Thoracic aorta (tissue), 2 donors: ENCODE measurements at places on chromosomes 16 and 17. TPM values are rescaled to one million over a fixed set of nuclear protein-coding genes. Genes with fewer than 3 reads are reported as not detected.
A peak's percentile ranks its signal among the peaks of the same experiment; 100 is the strongest.

The QRICH2 gene
- 6.9 TPM for total RNA-seq

The TBC1D3C gene
- not detected for total RNA-seq

- DNase-seq: no peak
Observed at GRCh38 chr17:75517297-75517865, 1.1 kb downstream of the TSEN54 start.

- DNase-seq: no peak
Observed at GRCh38 chr17:50171371-50172071, 5.7 kb downstream of the SGCA start.

GRCh38 chr17:40777459-40777858 lies 4.9 kb downstream of the KRT27 start:
- DNase-seq: no peak

The TPSAB1 gene
- 164 TPM for total RNA-seq

DNA sequence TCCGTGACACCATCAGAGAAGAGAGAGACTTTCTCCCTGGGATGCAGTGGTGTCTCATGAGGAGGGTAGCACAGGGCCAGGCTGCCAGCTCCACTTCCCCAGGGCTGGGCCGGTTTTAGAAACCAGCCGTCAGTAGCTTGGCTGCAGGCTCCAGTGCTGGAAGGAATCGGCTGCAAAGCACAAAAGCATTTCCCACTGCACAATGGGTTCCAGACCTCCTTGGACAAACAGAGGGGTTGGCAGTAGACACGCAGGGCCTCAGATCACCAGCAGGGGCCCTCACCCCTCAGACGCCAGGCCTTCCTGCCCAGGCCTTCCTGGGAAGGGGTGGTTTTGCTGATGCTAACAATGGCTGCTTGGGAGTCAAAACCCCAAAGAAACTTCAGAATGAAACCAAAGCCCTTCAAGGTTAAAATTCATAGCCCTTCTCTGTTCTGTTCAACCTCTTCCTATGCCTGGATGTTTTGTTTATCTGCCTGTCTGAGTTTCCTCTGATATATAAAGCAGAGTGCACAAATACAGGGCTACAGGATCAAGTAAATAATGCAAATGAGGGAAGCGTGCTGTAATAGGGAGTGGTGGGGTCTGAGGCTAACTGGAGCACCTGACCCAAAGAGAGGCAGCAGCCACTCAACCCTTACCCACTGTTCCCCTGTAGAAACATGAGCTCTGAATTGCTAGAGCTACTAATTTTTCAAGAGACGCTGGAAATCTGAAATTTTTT lies 26.2 kb downstream of the TEKT5 start:
- no peak for DNase-seq

DNA sequence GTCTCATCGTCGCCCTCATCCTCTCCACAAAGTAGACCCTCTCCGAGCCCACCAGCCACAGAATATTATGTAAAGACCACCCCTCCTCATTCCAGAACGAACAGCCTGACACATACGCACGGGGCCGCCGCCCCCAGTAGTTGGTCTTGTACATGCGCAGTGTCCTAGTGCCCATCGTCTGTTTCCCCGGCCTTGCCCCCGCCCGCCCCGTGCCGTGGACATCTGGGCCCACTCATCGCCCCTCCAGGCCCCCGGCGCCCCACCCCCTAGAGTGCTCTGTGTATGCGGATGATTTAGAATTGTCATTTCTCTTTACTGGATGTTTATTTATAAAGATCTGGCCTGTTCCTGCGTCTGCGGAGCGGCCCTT lies 475 bp upstream of the AMDHD2 start:
- DNase-seq: no peak

The GP1BA gene
- total RNA-seq: not detected

- DNase-seq: peak; percentile 78
Observed at GRCh38 chr16:81181013-81181720, 57.3 kb upstream of the BCO1 start.

DNA sequence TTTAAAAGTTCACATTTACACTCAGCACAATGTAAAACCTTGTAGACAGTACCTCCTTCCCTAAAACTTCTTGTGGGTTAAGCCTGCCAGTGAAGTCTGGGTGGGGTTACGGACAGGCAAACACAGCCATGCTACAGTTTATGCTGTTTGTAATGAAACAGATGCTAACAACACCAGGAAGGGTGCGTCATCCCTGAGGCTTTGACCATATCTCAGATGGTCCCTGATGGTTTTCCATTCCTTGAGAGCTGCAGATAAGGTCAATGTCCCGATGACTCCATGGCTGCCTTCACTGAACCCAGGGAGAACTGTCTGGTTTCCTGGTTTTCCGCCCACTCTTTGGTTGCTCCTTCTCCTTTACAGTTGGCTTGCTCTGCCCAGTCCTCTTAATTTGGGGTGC lies 29.1 kb downstream of the GAS7 start:
- DNase-seq: no peak

The HCRT gene
- not detected for total RNA-seq

- no peak for DNase-seq
Observed at GRCh38 chr17:40427002-40427491, 9.4 kb upstream of the TOP2A start.

The TNFRSF17 gene
- not detected for total RNA-seq

DNA sequence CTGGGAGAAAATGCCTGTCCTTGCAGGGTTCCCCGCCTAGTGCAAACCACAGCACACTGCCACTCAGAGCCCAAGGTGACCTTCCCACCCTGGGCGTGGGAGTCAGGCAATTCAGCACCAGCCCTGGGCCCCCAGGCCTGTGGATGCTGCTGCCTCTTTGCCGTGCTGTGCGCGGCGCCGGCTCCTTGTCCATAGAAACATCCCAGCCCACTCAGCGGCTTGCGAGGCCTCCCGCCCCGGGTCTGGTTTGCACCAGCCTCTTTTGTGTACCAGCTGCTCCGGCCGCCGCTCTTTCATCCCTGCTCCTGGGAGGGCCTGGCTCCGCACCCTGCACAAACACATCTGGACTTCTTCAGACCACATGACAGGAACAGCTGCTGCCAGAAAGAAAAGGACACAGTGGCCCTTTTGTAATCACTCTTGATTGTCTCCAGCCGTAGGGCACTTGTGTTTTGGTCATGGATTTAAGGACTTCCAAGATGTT lies 75.4 kb upstream of the SDK2 start:
- no peak for DNase-seq

DNA sequence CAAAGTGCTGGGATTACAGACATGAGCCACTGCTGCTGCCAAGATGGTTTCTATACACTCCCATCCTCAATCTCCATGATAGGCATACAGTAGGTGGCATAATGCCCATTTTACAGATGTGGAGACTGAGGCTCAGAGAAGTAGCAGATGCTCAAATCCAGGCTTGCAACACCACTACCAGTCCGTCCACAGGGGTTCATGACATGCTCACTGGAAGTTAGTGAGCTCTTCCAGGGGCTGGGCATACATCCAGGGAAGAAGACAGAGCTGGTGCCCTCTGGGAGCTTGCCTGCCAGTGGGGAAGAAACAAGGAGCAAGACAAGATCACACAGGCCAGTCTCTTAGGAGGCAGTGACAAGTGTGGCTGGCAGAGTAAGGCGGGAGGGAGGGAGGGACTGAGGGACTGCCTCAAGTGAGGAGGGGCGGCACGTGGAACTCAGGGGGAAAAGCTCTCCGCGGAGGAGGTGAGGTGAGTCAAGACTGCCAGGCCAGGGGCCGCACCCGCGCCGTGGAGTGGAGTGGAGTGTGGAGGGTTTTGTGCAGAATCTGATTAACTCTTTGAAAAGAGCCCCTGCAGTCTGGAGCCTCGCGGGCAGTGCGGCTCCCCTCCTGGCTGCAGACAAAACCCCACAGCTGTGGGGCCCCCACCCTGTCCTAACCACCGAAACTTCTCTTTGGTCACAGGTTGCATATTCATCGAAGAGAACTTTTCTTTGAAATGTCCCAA lies 27.9 kb downstream of the SREBF1 start:
- no peak for DNase-seq

The P4HB gene
- total RNA-seq: 655 TPM

DNA sequence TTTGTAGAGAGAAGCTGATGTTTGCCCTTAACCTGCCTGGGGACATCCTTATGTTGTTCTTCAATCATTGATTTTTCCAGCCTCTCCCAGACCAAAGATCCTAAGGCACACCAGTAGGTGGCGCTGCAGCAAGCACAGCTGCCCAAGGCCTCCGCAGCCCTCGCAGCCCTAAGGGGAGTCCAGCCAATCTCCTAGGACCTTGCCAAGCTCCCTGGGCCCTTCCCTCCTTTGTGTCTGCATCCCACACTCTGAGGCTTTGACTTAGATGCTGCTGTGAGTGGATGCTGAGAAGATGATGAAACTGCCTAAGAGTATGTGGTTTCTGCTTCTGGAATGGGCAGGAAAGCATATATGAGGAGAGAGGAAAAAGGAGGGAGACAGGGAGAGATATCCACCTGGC lies 47.1 kb downstream of the SPACA3 start:
- no peak for DNase-seq

The TTLL6 gene
- total RNA-seq: not detected

The KCNJ16 gene
- 0.28 TPM for total RNA-seq

DNA sequence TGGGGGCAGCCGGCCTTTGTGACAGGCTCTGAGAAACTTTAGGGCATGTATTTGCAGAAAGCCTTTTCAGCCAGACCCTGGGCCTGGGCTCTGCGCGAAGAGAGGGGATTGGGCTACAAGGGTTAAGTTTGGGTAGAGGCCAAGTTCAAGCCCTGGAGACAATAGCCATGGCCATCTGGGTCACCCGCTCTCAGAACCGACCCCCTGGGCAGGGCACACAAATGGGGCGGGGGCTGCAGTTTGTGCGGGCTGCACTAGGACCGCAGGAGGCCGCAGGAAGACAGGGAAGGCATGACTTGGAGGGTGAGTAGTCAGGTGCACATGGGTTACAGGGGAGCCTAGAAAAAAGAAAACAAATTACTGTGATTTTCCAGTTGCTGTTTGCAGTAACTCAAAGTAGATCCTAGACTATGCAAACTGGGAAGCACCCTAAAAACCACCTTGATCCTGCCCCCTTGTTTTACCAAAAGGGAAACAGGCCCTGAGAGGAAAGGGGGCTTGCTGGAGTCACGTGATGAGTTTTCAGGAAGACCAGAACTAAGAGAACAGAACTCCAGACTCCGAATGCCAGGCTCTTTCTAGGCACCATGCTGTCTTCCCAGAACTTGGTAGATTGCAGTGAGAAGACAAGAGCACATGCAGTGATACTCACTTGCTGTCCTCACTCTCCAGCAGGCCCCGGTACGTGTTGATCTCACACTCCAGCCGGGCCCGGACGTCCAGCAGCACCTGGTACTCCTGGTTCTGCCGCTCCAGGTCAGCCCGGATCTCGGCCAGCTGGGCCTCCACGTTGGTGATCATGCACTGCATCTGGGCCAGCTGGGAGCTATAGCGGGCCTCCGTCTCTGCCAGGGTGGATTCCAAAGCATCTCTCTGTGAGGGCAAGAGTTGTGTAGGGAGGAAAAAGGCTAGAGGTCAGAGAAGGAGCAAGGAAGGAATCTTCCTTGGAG lies 3.8 kb downstream of the KRT35 start:
- DNase-seq: no peak

DNA sequence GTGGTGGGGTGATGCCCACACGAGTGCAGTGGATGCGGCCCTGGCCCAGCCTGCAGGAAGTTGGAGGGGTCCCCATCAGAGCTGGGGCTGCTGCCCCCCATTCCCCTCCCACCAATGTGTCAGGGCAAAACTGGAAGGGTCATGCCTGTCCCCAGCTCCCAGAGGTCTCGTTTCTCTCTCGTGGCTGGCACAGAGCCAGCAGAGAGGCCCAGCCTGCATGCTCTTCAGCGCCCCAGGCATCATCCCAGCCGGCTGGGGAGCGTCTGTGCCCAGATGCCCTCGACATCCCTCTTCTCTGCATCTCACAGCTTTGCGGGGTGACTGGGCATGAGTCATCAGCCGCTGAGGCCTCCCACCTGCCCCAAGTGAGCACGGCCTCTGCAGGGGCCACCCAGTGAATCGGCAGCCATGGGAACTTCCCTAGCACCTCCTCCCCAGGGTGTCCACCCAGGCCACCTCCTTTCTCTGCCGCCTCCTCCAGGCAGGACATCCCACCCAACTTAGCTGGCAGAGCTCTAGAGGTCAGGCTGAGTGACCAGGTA lies 9.8 kb upstream of the CSNK1D start:
- DNase-seq: no peak

DNA sequence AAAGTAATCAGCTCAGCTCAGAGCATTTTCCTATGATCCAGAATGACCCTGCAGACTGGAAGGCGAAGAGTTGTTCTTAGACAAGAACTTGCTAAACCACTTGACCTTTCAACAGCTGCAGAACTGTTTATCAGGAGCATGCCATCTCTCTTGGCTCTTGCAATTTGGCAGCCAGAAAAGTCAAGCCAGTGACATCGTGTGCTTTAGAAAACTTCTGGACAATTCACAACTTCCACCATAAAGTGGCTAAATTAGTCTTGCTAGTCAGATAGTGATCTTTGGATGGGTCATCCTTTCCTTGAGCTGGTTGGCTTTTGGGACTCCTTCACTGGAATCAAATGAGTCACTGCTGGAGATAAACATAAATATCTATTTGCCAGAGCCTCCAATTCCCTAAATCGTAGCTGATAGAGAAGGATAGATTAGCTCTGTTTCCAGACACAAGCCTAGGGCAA lies 146.5 kb downstream of the MAP2K6 start:
- DNase-seq: no peak

The ZNF287 gene
- total RNA-seq: 2.6 TPM

DNA sequence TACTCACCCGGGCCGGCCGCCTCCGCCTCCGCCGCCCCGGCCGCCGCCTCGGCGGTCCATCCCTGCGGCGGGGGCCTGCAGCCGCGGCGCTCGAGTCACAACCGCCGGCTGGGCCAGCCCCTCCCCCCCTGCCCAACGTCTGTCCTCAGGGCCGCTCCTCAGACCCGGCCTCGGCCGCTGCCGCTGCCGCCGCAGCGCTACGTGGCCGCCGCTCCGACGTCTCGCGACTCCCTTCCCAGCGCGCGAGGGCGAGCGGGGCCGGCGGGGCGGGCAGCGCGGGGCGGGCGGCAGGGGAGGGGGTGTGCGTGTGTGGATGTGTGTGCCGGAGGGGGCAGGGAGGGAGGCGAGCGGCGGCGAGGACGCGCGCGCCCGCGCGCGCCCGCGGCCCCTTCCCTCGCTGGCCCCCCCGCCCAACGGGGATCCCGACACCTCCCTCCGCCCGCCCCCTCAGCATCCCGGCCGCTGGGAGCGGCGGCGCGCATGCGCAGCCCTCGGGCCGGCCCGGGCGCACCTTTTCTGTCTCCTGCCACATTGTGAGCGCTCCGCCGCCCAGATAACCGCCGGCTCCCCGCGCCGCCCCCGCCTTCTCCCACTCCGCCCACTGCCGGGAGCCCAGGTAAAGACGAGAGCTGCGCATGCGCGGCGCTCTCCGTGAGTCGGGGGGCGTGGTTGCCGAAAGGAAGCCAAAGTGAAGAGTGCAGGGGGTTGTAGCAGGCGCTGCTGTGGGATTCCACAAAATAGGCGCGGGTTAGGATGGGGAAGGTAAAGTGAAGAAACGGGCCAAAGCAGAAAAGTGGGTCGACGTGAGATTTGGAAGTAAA lies at the start of gene ZNF652:
Gene ZNF652, minus strand, starts transcription at position 349 of the 821 bp plus-strand sequence. CDS start 44,525 bp downstream, outside the sequence.
- DNase-seq: peak; percentile 45

The SLC5A11 gene
- total RNA-seq: not detected

DNA sequence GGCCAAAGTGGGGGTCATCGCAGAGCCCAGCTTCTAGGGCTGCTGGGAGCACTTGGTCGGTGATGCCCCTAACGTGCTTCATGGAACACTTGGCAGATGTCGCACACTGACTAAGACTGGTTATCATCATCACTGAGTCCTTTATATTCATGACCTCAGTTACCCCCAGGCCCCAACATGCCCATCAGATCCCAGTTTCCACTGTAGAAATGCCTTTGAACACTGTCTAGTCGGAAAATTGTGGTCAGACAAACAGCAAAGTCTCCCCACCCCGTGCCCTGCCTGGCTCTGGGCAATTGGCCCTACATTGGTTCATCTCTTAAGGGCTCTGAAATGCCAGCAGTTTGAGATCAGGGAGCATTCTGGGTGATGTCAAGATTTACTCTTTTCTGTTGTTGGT lies 51.3 kb downstream of the NKD1 start:
- no peak for DNase-seq

- no peak for DNase-seq
Observed at GRCh38 chr17:49455272-49455861, 39.7 kb upstream of the NGFR start.
